ENCODE measurements at places on chromosomes 2 and 18.

DNA sequence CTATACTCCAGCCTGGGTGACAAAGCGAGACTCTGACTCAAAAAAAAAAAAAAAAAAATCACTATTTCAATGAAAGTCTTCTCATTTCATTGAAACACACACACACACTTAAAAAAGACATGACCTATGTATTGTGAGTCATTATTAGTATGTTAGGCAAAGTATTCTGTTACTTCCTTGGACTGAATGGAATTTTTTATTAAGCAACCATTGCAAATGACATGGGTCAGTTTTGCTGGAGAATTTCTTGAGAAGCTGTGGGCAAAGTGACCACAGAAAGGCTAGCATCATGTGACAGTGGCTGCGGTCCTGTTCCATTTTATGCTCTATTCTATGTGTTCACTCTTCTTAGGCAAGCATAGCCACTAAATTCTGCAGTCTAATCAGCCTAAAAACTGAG lies 695.7 kb downstream of the TDRD15 start:
- peak; percentile 58 for DNase-seq

- no peak for DNase-seq
These were observed 32.2 kb upstream of the LPIN2 start for GRCh38 chr18:3044931-3045698.

- no peak for DNase-seq
These were observed 75.6 kb upstream of the KCNH7 start for GRCh38 chr2:162914161-162914560.

GRCh38 chr2:28620801-28621171 lies 124.9 kb downstream of the PLB1 start:
- no peak for DNase-seq

- no peak for DNase-seq
These were observed 77.4 kb upstream of the TAF1B start for GRCh38 chr2:9765611-9766531.

- no peak for DNase-seq
These were observed 316.8 kb downstream of the DCDC2C start for GRCh38 chr2:4020153-4020552.

GRCh38 chr18:56538746-56539145 lies 99.6 kb downstream of the TXNL1 start:
- DNase-seq: peak; percentile 55

DNA sequence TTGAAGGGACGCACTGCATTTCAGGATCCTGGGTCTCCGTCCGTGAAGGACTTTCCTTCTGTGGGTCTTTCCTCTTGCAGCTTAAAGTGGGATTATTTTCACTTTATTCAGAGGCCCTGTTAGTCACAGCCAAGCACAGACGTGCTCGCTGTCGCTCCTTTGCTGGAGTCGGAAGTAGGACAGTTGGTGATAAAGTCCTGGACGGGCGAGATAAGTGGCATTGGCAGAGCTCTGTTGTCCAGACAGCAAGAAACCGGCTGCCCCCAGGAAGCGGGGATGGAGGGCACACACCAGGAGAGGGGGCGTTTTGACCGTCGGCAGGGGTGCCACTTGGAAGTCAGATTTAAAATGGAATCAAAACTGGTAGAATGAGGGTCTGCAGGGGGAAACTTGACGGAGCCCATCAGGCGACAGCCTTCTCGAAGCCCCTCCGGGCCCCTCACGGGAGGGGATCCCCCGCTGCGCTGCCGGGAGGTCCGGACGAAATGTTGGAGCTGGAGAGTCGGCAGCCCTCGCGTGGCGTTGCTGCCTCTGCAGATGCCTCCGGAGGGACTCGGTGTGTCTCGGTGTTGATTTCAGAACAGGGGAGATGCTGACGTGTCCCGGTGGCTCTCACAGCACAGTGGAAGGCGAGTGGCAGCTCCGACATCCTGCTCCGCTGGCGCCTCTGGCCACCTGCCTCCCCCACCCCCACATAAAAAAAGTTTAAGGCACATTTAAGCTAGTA lies 124.2 kb downstream of the NFATC1 start:
- no peak for DNase-seq

DNA sequence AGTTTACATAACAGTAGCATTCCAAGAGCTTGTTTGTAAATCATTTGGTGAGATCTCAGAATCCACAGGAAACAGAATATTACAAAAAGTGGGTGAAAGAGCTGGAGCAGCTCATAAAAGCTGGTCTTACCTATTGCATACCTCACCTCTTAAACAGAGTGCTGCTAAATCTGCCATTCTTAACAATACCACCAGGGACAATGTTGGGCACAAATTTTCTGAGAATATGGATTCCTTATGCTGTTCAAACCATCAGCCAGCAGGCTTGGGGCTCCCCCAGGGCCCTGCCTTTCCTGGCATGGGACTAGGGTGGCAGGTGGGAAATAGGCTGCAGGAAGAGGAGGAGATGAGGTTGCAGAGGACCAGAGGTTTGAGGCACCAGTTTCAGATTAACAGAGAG lies 55.6 kb downstream of the TGFA start:
- no peak for DNase-seq

DNA sequence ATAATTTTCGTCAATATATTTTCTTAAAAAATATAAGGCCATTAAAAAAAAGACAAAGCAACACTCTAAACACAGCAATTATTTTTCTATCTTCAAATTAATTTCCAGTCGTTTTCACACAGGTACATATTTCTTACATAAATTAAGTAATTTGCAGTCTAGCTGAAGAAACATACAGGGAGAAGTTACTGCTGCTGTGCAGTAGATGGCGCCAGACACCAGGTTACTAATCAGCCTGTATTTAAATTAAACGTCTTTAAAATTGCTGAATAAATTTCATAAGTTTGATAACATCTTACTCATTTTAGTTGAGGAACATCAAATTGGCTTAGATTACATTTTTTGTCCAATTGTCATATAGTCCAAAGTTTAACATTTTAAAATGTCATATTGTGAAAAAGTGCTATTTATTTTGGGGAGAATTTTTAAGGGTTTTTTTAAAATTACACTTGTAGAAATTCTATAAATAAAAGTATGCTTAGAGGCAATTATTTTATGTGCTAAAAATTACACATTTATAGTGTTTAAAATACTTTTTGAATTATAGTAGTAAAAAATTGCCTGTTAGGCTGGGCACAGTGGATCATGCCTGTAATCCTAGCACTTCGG lies 88.4 kb downstream of the PMAIP1 start:
- peak; percentile 44 for DNase-seq

DNA sequence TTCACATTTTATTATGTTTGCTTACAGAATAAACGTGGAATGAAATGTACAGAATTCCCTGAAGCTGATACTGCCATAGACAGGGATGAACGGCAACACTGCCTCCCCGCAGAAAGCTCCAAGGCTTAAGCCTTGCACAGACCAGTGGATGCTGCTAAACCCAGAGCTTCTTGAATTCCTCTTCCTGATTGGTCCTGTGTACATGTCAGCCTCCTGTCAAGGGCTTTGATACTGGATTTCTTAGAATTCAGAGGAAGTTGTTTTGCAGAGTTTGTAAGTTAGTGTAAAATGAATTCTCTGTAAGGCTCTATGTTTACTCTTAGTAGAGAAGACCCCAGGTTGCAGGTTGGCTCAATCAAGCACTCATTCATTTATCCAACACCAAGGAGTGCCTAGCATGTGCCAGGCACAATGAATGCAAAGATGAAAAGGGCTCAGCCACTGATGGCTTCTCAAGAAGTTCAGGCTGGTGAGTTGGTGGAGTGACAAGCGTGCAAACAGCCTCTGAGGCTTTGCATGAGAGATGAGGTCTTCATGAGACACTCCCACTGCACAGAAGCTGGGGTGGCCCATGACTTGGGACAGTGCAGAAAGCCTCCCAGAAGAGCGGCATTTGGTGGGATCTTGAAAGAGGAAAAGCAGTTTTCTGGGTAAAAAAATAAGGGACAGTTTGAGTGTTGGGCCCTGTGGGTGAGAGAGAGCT lies 50.4 kb downstream of the ACKR3 start:
- no peak for DNase-seq

DNA sequence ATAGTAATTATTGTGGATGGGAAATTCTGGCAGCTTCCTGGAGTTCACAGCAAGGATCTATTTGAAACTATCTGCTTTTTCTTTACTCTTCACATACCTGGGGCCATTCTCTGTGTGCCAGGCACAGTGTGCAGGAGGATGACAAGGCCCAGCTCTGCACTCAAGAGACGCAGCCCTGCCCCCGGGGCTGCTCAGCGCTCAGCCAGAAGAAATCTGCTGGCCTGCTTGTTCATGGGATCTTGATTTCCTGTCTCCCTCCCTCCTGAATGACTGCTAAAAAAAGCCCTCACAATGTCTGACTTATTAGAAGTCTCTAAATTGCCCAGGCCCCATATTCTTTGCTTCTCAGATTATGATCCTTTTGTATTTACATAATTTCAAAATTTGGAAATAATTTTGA lies 210.9 kb downstream of the DCDC2C start:
- peak; percentile 3 for DNase-seq

DNA sequence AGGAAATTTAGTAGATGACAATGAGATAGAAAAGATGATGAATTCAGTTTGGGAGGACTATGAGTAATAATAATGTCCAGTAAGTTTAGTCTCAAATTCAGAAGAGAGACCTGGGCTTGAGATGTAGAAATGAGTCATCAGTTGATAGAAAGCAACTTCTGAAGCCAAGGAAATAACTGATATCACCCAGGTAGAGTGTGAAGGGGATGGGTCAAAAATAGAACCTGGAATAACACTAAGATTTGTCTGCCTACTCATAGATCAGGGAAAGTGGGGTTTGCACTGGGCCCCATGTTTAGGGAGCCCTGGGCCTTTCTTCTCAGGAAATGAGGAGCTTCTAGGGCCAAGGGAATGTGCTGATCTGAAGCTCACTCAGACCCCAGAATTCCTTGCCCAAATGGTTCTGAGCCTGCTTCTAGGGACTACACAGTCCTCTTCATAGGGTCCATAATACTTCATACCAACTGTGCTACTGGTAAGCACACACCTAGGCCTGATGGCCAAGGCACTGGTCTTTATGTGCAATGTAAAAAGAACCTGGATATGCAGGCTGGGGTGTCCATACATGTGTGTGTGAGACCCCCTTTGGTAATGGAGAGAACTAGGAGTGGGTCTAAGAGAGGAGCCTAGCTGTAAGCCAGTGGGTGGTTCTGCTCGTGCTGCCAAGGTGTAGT lies 141.2 kb downstream of the IKZF2 start:
- no peak for DNase-seq

DNA sequence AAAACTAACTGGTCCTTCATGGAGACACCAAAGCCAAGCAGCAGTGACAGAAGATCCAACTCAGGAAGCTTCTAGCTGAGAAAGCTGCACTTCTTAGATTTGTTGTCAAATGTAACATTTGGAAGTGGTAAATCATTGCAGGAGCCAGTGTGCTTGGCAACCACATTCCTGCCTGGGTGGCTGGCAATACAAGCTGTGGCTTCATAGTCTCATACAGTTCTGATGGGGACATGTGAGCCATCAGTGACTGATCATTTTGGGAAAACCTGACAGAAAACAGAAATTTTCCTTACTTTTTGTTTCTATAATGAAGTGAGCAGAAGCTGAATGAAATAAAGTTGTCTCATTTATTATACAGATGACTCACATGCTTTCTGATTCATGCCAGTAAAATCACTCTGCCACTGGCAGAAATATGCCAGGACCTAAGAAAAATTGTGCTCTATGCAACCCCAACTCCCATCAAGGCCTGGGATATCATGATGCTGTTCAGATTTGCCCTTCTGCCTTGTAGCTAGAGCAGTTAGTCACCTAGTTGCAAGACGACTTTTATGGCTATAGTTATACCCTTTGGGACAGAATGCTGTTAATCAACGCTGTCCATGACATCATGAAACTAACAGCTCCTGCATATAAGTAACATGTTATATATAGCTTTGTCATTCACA lies 508.1 kb downstream of the ADCYAP1 start:
- DNase-seq: peak; percentile 5

GRCh38 chr2:233059797-233060500 lies at the start of gene INPP5D:
Gene INPP5D (plus strand): TSS chr2:233060342. CDS start chr2:233060479, 137 bp downstream.
- no peak for DNase-seq

DNA sequence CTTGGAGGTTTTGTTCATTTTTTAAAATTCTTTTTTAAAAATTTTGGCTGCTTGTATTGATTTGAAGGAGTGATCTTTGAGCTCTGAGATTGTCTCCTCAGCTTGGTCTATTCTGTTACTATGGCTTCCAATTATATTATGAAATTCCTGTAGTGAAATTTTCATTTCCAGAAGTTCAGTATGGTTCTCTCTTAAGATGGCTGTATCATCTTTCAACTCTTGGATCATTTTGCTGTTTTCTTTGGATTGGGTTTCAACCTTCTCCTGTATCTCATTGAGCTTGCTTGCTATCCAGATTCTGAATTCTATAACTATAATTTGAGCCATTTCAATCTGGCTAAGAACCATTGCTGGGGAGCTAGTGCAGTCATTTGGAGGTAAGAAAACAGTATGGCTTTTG lies 270.8 kb upstream of the NT5C1B start:
- no peak for DNase-seq

DNA sequence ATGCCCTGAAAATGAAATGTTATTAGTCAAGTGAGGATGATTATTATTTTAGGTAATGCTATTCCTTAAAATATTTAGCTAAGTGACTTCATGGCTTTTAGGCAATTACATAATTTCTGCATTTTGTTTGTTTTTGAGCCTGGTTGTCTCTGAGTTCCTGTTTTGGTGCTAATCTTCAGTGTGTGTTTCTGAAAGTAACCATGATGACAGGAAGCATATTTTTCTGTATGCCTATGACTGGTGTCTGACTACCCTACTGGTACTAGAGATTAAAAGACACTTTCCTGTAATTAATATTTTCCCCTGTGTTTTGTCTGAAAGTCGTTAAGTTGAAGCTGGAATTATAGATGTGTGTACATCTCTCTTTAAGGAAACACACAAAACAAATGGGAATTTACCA lies 295.0 kb upstream of the SPRED2 start:
- DNase-seq: no peak

DNA sequence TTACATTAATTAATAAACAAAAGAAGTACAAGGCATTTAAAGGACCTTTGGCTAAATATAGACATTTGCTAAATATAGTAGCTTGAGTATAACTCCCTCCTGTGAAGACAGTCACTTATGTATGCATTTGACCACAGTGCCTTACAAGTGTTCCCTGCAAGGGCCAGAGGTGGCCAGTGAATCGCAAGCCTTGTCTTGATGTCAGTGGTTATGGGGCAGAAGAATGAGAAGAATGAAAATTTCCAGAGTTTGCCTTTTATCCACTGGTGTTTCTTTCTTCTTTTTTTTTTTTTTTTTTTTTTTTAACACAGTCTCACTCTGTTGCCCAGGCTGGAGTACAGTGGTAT lies 1.8 kb downstream of the LRRFIP1 start:
- no peak for DNase-seq

DNA sequence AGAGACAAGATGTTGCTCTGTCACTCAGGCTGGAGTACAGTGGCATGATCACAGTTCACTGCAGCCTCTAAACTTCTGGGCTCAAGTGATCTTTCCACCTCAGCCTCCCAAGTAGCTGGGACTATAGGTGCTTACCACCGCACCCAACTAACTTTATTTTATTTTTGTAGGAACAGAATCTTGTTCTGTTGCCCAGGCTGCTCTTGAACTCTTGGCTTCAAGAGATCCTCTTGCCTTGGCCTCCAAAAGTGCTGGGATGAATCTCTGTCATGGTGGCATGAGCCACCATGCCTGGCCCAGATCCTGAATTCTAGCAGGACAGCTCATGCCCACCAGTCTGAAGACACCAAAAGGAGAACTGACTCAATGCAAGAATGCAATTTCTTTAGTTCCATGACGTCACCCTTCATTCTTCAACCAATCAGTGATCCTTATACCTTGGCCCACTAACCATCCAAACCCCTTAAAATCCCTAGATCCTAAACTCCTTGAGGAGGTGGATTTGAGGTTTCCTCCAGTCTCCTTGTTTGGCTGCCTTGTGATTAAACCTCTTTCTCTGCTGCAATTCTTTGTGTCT lies 25.6 kb upstream of the CXXC1 start:
- no peak for DNase-seq
